Brain (organoid and tissue), 16 donors: ENCODE measurements at places on chromosomes 2 and 18. TPM values are rescaled to one million over a fixed set of nuclear protein-coding genes. Genes with fewer than 3 reads are reported as not detected.

- DNase-seq = peak; percentile 57
Observed at GRCh38 chr2:154449951-154450658, 248.4 kb upstream of the KCNJ3 start.

- no peak for DNase-seq
Observed at GRCh38 chr2:32342801-32343200, 14.0 kb upstream of the BIRC6 start.

The IL36G gene
- polyA plus RNA-seq = not detected

- no peak for DNase-seq
Observed at GRCh38 chr2:182240862-182241371, 185.9 kb downstream of the PDE1A start.

The CPO gene
- polyA plus RNA-seq = not detected

- DNase-seq = no peak
Observed at GRCh38 chr18:73264562-73264921, 396.8 kb upstream of the NETO1 start.

The ZNF396 gene
- 1.3 TPM for polyA plus RNA-seq

The FAM124B gene
- 0.29 TPM for polyA plus RNA-seq

DNA sequence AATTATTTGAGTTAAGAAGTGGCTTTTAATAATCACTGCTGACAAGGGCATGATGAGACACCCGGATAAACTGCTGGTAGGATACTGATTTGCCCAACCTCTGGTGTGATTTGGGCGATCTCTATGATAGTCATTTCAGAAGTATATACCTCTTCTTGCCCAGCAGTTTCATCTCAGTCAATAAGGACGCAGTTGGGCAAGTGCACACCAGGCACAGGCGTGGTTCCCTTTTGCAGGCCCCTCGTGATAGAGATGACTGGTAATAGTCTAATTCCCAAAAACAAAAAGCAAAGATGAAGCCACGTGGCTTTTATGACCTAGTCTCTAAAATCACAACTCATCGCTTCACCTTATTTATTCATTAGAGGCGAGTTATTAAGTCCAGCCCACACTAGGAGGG is 246.4 kb downstream of the PRKCE start:
- no peak for DNase-seq

The COL4A4 gene
- 0.63 TPM for polyA plus RNA-seq

DNA sequence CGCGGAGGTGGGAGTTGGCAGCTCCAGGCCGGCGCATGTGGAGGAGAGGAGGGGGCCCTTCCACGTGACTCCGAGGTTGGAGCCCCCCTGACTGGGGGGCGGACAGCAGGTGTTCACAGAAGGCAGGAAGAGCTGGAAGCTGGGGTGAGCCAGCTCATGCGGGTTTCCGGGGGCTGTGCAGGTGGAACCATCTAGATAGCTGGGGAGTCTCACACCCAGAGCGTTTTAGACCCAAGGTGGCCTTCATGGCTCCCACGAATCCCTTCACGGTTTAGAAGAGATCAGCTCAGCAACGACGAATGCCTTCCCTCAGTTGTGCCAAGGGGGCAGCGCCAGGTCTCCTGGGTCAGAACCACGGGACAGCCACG is 740.5 kb upstream of the SALL3 start:
- DNase-seq = no peak

The IL36RN gene
- polyA plus RNA-seq = not detected

GRCh38 chr2:20416723-20417122 is 30.2 kb upstream of the RHOB start:
- DNase-seq = no peak

DNA sequence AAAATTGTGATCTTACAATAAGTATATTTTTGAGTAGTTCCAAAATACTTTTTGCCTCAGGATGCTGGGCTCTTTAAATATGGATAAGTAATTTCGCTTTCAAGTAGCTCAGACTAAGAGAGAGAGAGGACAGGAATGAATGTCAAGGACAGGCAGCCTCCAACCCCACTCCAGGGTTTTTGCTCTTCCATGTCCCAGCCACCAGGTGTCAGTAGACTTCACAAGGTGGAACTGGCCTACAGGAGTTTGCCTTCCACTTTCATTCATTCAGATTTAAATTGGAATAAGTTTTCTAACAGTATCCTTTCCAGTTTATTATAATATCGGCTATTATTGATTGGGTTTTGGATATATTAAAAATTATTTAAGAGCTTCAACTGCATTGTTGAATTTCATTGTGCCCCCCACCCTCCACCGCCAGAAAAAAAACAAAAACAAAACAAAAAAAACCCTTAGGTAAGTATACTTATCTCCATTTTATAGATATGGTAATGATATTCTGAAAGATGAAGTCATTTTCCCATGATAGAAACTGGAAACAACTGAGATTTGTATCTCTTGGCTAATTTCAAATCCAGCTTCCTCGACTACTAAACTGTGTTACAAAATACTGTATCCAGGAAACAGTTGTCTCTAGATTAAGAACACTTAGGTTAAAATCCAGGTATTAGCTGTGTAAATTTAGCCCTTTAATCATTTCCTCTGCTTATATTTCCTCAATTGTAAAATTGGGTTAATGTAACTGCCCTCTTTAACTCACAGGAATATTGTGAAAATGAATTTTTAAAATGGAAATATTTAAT is 793.1 kb downstream of the ERBB4 start:
- DNase-seq = peak; percentile 80

DNA sequence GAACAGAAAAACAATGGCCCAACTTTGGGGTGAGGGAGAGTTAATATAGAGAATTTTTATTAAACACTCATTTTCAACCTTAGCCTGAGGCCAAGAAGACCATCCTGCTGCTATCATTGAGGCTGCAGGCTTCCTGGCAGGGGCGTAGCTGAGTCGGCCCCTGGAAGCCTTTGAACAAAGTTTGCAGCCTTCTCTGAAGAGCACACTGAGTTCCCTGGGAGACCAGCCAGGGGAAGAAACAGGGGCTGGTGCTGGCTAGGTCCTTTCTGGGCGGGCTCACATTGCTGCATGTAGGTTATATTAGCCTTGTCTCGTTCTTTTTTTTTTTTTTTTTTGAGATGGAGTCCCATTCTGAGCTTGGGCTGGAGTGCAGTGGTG is 126.8 kb upstream of the HS6ST1 start:
- DNase-seq = no peak

The BBS5 gene
- 3.8 TPM for polyA plus RNA-seq
